ENCODE measurements at places on chromosomes 2 and 18. TPM values are rescaled to one million over a fixed set of nuclear protein-coding genes. Genes with fewer than 3 reads are reported as not detected.

- no peak overlapping the region for H3K27ac ChIP-seq
- DNase-seq, result no peak
- no peak overlapping the region for H3K4me3 ChIP-seq
- no peaks in the 10 kb centered on the region for H3K4me1 ChIP-seq
- no peaks in the 10 kb centered on the region for H3K36me3 ChIP-seq
Measured at GRCh38 chr2:52931660-52932059, 835.9 kb upstream of the CHAC2 start.

COA5 gene
- total RNA-seq, result 26.6 TPM

DNA sequence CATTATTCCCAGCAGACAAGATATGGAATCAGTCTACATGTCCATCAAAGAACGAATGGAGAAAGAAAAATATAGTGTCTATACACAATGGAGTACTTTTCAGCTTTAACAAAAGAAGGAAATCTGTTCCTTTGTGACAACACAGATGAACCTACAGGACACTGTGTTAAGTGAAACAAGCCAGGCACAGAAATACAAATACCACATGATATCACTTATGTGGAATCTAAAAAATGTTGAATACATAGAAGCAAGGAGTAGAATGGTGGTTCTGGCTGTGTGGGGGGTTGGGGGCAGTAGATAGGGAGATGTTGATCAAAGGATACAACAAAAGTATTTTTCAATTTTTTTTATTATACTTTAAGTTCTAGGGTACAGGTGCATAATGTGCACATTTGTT lies 347.7 kb upstream of the MAP2 start:
- no peak overlapping the region for H3K27ac ChIP-seq
- H3K4me1 ChIP-seq, result no peaks in the 10 kb centered on the region
- DNase-seq, result no peak
- H3K4me3 ChIP-seq, result no peak overlapping the region
- no peaks in the 10 kb centered on the region for H3K36me3 ChIP-seq

MAL gene
- total RNA-seq, result 1.8 TPM

DNA sequence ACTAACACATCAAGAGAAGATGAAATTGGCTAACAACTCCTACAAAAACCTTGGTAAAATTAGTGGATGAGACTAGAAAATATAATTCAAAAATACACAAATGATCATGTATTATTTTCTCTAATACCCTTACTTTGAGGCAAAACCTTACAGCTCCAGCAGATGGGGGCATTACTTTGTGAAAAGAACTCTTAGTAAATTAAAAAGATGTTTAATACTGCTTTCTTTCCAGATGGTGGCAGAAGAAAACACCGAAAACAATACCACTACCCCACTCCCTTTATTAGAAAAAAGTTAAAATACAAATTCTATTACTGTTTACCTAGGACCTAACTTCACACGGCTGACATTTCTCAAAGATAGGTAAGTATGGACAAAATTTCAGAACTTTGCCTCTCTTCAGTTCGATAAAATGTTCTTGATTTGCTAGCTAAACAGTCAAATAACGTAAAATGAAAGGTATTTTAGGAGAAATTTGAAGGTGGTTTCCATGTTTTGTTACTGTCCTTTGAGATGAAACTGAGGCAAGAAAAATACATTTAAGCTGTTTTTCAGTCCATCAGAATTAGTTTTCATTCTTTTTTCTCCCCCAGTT lies 30.6 kb downstream of the ORC4 start:
- H3K36me3 ChIP-seq, result no peaks in the 10 kb centered on the region
- DNase-seq, result no peak
- no peak overlapping the region for H3K27ac ChIP-seq
- H3K27me3 ChIP-seq, result no peaks in the 10 kb centered on the region
- H3K4me1 ChIP-seq, result no peaks in the 10 kb centered on the region

COL4A3 gene
- 43.3 TPM for total RNA-seq

DNA sequence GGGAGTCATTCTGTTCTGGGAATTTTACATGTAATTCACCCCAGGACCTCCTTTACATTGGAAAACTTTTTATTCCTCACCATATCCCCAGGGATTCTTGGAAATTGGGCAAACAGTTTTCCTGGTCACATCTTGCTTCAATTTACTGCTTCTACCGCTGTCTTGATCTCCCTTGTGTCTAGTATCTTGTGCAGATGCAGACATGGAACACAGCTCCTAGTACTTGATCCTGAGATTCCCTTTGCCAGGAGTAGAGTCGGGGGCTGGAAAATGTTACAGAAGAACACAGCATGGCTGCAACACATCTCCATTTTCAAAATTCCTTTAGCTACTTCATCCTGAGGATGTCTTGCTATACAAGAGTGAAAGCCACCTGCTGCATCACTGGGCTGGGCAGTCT lies 472.8 kb downstream of the PLCL1 start:
- H3K4me1 ChIP-seq, result no peaks in the 10 kb centered on the region
- no peak overlapping the region for H3K27ac ChIP-seq
- DNase-seq, result no peak
- no peak overlapping the region for H3K4me3 ChIP-seq
- peaks cover 5% of the 10 kb centered on the region for H3K27me3 ChIP-seq

DNA sequence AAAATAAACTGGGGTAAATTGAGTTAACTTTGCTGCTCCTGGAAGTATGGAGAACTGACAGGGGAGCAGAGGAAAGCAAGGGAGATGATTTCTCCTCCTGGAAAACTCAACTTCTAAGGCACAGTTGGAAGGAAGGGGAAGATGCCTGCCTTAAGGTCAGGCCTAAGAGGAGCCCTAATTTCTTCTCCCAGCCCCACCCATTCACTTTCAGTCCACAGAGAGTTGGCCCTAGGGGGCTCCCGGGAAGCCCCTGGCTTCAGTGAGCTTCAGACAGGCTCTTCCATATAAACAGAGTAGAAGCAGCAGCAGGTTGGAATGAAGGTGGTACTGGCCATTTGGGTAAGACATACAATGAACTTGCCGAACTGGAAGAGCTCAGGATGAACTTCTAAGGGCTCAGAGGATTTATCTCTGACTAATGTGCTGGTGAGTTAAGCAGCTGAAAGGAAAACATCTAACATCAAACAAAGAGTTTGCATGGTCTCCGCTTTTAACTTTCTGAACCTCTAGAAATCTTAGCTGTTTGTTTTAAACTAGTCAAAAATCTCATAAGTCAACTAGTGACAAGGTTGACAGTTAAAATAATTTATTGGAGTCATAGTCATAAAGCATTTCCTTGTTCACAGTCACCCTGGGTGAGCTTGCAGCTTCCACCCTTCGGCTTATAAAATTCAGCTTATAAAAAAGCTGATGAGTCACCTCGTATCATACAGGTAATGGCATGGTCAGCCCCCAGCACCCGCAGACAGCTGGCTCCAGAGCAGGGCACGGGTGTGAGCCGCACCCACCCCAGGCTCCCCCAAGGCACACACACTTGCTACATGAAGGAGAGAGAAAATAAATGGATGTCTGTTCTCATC lies 9.8 kb downstream of the MALL start:
- H3K27me3 ChIP-seq, result no peaks in the 10 kb centered on the region
- H3K27ac ChIP-seq, result peak overlapping the region; percentile 81
- H3K36me3 ChIP-seq, result no peaks in the 10 kb centered on the region

- no peak overlapping the region for H3K27ac ChIP-seq
- no peaks in the 10 kb centered on the region for H3K36me3 ChIP-seq
- no peak overlapping the region for H3K4me3 ChIP-seq
- no peaks in the 10 kb centered on the region for H3K4me1 ChIP-seq
- DNase-seq, result peak; percentile 57
Measured at GRCh38 chr2:216590780-216591179, 42.4 kb upstream of the IGFBP2 start.

MYO5B gene
- 25.5 TPM for total RNA-seq

DNA sequence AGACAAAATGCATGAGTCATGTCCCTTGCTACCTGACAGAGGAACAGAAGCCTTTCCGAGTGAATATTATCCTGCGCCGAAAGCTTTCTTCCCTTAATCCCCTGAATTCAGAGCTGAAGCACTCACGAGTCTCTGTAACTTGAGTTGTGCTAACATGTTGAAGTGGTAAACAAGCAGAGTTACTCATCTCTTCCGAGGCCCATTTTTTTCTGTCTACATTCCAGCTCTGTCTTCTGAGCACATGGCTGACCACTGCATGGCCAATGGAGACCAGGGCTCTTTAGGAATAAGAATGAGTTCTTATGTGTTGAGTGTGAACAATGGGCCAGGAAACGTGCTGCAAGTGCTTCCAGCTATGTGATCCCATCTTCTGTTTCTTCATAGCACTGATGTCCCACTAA lies 73.1 kb upstream of the PID1 start:
- H3K27me3 ChIP-seq, result no peaks in the 10 kb centered on the region
- H3K36me3 ChIP-seq, result no peaks in the 10 kb centered on the region
- H3K27ac ChIP-seq, result no peak overlapping the region
- no peak for DNase-seq
- H3K4me1 ChIP-seq, result no peaks in the 10 kb centered on the region

DNA sequence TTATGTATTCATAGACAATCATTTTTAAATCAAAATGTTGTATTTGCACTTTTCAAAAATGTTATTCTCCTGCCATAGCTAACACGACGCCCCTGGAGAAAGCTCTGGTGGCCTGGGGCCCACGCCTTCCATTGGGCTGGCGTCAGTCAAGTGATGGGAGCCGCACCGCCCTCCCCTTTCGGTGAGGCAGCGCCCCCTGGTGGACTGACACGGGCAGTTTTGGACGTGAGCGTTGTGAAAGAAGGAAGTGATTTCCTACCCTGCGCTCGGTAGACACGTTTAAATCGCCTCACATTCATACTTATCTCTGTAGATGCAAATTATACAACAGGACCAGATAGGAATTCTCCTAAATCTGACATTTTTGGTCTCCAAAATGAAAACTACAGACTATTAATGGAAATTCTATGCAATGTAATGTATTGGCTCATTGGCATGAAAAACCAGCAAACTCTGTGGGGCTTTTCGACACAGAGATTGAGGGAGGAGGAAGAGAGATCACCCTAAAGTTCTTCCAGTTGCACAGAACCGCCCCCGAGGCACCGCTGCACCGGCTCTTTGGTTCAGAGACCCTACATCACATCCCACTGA lies 326.2 kb upstream of the SOX11 start:
- H3K4me3 ChIP-seq, result no peak overlapping the region
- H3K4me1 ChIP-seq, result no peaks in the 10 kb centered on the region
- H3K27me3 ChIP-seq, result no peaks in the 10 kb centered on the region

- no peak for DNase-seq
- H3K4me3 ChIP-seq, result no peak overlapping the region
- no peak overlapping the region for H3K27ac ChIP-seq
- H3K36me3 ChIP-seq, result no peaks in the 10 kb centered on the region
- peaks cover 53% of the 10 kb centered on the region for H3K27me3 ChIP-seq
Measured at GRCh38 chr18:8709248-8710059, 4.1 kb downstream of the MTCL1 start.

- no peak overlapping the region for H3K4me3 ChIP-seq
- no peak for DNase-seq
- no peaks in the 10 kb centered on the region for H3K27me3 ChIP-seq
- no peaks in the 10 kb centered on the region for H3K4me1 ChIP-seq
- H3K27ac ChIP-seq, result no peak overlapping the region
Measured at GRCh38 chr2:170091436-170091835, 86.5 kb upstream of the MYO3B start.

GRCh38 chr18:34880403-34880802 lies 160.8 kb upstream of the MAPRE2 start:
- H3K27ac ChIP-seq, result no peak overlapping the region
- no peak overlapping the region for H3K4me3 ChIP-seq
- DNase-seq, result no peak
- H3K36me3 ChIP-seq, result no peaks in the 10 kb centered on the region
- no peaks in the 10 kb centered on the region for H3K4me1 ChIP-seq

- H3K36me3 ChIP-seq, result peaks cover 3% of the 10 kb centered on the region
- H3K27ac ChIP-seq, result no peak overlapping the region
- peaks cover 11% of the 10 kb centered on the region for H3K4me1 ChIP-seq
Measured at GRCh38 chr2:85017411-85018048, 46.6 kb downstream of the KCMF1 start.

SOCS6 gene
- total RNA-seq, result 18.0 TPM

TUBB8B gene
- total RNA-seq, result not detected

- no peaks in the 10 kb centered on the region for H3K4me1 ChIP-seq
- peaks cover 31% of the 10 kb centered on the region for H3K27me3 ChIP-seq
- no peak for DNase-seq
- no peak within 1 kb of the TSS for H3K27ac ChIP-seq
- no peak within 1 kb of the TSS for H3K4me3 ChIP-seq
Measured at GRCh38 chr2:48755473-48755872, at the start of gene LHCGR. TSS of gene LHCGR (minus strand) at chr2:48755724. CDS start at chr2:48755671, 53 bp downstream.

WDPCP gene
- 10.8 TPM for total RNA-seq

SMIM21 gene
- not detected for total RNA-seq

DNA sequence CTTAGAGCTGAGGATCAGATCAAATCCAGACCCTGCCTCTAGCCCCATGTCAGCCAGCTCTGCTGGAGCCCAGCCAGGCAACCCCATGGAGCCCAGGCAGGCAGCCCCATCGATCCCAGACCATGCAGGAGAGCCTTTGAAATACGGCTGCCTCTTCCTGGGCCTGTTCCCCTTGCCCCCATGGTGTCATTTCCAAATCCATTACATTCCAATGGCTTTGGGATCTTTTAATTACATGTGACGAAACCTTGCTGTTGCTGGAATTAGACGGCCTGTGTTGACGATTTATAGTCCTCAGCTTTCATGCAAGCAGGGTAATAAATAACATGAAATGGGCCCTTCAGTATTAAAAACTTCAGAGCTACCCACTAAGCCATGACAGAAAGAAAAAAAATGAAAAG lies 75.8 kb upstream of the SLC14A2 start:
- no peaks in the 10 kb centered on the region for H3K27me3 ChIP-seq
- no peaks in the 10 kb centered on the region for H3K4me1 ChIP-seq
- DNase-seq, result no peak
- no peak overlapping the region for H3K4me3 ChIP-seq
- no peaks in the 10 kb centered on the region for H3K36me3 ChIP-seq

DNA sequence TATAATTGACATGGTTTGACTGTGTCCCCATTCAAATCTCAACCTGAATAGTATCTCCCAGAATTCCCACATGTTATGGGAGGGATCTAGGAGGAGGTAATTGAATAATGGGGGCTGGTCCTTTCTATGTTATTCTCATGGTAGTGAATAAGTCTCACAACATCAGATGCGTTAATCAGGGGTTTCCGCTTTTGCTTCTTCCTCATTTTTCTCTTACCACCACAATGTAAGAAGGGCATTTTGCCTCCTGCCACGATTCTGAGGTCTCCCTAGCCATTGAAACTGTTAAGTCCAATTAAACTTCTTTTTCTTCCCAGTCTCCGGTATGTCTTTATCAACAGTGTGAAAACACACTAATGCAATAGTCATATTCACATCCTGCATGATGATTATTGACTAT lies 1073.3 kb upstream of the CDH2 start:
- no peak for DNase-seq
- H3K4me3 ChIP-seq, result no peak overlapping the region
- no peaks in the 10 kb centered on the region for H3K4me1 ChIP-seq
- H3K27me3 ChIP-seq, result no peaks in the 10 kb centered on the region
- H3K27ac ChIP-seq, result no peak overlapping the region

- H3K4me1 ChIP-seq, result no peaks in the 10 kb centered on the region
- no peaks in the 10 kb centered on the region for H3K36me3 ChIP-seq
- DNase-seq, result no peak
Measured at GRCh38 chr2:76839826-76840225, 682.4 kb downstream of the LRRTM4 start.
